ENCODE measurements at places on chromosomes 3 and 15. TPM values are rescaled to one million over a fixed set of nuclear protein-coding genes. Genes with fewer than 3 reads are reported as not detected.

- no peak for DNase-seq
Measured at GRCh38 chr15:83587091-83587490, 66.8 kb upstream of the ADAMTSL3 start.

DNA sequence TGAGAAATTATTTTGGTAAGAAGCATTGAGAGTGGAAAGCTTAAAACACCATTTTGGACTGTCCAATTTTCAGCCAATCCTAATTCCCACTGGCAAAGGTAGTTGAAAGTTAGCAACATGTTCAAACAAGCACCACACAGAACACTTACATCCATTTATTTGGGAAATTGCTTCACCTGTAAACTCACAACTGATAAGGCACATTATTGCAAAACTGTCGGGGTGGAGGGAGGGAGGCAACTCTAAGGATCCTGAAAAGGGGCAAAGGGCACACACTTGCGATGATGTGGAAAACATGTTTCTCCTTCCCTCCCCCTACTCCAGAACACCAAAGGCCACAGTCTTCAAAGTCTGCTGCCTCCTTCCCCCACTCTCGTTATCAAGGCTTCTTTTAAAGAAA lies 9.4 kb downstream of the TMEM41A start:
- no peak for DNase-seq

GRCh38 chr3:128994581-128995546 lies 988 bp upstream of the CFAP92 start:
- no peak for DNase-seq

GRCh38 chr3:114168150-114168549 lies 10.7 kb downstream of the DRD3 start:
- DNase-seq = no peak

- no peak for DNase-seq
Measured at GRCh38 chr3:171531716-171532115, 71.5 kb upstream of the TNIK start.

GRCh38 chr3:46303240-46303639 lies 50.7 kb upstream of the CCR2 start:
- no peak for DNase-seq

- no peak for DNase-seq
Measured at GRCh38 chr3:158127250-158128219, 17.6 kb downstream of the RSRC1 start.

- peak; percentile 54 for DNase-seq
Measured at GRCh38 chr3:161274691-161275298, 53.7 kb downstream of the NMD3 start.

DNA sequence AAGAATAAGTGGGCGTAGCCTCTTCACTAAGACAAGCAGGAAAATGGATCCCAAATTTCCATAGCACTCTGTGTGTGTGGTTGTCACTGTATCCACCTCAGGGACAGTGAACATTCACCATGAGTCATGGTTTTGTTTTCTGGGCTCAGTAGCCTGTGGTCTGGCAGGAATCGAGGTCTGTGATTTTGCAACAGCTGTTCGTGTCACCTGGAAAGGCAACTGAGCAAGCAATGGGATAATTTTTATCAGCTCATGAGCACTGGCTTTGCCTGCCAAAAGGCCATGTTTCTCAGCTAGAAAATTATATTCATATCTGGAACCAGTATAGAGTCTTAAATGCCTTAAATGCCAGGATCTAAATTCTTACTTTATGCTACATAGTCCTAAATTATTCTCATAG lies 60.9 kb downstream of the STRIT1 start:
- DNase-seq = peak; percentile 54

The HOMER2 gene
- total RNA-seq = 3.9 TPM

DNA sequence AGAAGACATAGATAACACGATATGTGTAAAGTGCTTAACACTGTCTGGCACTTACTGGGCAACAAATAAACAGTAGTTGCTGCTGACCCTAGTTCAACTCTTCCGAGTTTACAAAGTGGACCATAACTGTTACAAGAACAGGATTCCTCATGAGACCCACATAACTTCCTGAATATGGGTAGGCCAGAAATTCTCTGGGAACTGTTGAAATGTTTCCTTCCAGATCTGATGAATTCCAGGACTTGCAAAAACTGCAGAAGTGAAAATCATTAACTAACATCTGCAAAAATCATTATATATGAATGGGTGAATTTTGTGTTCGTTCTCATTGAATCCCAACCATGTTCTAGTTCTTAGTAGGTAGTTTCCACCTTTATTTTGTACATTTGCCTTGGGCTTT lies 181.7 kb upstream of the MME start:
- no peak for DNase-seq

GRCh38 chr3:90092994-90093393 lies 985.6 kb downstream of the EPHA3 start:
- no peak for DNase-seq

DNA sequence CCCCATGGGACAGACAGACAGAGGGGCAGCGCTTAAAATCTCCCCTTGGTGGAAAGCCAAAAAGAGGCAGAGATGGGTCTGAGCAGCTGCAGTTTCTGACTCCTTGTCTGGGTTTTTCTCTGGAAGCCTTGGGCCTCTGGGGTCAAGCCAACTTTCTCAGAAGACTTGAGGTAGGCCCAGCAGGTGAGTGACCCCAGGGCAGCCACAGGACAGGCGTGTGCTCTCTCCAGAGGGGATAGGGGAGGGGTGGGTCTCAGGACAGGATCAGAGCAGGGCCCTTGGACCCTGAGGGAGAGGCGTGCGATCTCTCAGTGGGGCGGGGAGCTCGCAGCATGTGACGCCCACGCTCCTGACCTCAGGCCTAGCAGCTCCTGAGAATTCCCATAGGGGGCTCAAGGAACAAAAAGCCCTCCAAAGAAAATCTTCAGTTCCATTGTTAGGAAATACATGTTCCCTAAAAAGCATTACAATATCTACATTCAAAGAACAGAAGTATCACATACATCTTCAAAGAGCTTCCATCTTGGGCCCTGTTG lies 34.6 kb upstream of the DUSP7 start:
- no peak for DNase-seq

GRCh38 chr3:13690636-13691035 lies 141.7 kb downstream of the FBLN2 start:
- no peak for DNase-seq

The FOXB1 gene
- total RNA-seq = not detected

- no peak for DNase-seq
Measured at GRCh38 chr3:127011270-127011992, 28.5 kb downstream of the PLXNA1 start.

DNA sequence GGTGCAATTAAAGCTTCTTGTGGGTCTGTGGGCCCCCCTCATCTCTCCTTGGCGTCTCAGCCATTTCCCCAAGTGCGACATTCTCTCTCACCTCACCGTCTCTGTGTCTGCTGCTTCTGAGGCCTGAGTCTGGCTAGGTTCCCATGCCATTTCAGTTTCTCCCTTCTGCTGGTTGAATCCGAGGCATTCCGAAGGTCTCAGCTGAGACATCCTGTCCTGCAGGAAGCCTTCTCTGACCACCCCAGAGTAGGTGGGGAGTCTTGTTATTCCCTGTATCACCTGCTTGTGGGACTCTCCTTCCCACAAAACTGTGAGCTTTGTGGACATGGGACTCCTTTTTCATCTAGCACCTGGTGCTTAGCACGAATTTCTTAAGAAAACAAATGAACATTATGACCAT lies 78.3 kb downstream of the ASB7 start:
- no peak for DNase-seq

The CCDC39 gene
- total RNA-seq = not detected

The SERPINI1 gene
- 6.5 TPM for total RNA-seq

- DNase-seq = peak; percentile 59
Measured at GRCh38 chr3:115814778-115815380, 191.6 kb downstream of the GAP43 start.

- DNase-seq = no peak
Measured at GRCh38 chr3:131141770-131142169, 115.1 kb downstream of the NEK11 start.

GRCh38 chr3:86986671-86987420 lies 4.1 kb downstream of the VGLL3 start:
- no peak for DNase-seq

The GRIP2 gene
- 0.34 TPM for total RNA-seq

The CD47 gene
- total RNA-seq = 42.5 TPM

- no peak for DNase-seq
Measured at GRCh38 chr3:89787979-89788378, 680.6 kb downstream of the EPHA3 start.

DNA sequence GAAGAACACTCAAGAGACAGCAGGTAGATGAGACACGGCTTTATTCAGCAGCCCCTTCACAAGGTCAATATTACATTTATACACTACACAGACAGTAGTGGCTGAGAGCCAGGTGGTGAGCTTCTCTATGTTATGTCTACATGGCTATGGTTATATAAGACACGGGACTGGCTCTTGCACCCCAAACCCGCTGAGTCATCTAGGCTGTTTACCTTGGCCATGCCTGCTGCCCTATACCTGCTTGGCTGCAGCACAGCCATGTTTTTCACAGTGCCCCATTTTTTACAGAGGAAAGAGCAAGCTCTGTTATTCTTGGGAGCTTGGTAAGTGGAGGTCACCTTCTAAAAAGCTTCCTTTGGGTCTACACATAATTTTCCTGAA lies 231.6 kb downstream of the IGSF11 start:
- no peak for DNase-seq

- no peak for DNase-seq
Measured at GRCh38 chr3:41507336-41508062, 308.2 kb downstream of the CTNNB1 start.

The ZDHHC3 gene
- total RNA-seq = 61.1 TPM

DNA sequence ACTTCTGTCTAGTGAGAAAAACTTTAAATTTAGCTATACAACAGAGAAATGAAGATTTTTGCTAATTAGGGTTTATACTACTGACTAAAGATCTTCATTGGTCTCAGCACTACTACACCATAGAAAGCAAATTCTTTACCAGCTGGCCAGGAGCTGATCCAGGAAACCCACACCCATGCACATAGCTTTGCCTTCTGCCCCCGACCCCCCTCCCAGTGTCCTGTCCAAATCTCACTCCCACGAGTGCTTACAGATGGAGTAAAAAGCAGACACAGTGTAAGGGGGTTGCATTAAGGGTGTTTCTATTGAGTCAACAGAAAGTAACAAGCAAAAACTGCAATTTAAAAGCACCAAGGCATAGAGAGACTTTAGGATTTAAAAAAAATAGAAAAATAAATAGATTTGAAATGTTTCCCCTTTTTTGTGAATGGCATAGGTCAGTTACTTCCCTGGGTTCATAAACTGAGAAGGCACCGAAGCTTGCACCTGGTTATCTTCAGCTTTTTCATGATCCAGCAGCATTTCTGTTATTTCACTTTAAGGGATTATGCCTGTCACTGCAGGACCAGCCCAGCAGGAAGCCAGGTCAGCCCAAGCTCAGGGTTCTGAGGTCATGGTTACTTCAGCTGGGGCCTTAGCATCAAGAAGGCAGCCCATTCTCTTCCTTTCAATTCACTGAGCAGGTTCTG lies 124.3 kb downstream of the CTNNB1 start:
- no peak for DNase-seq

- DNase-seq = no peak
Measured at GRCh38 chr3:27034255-27034654, 334.9 kb downstream of the NEK10 start.

- no peak for DNase-seq
Measured at GRCh38 chr3:72977060-72977808, 19.4 kb upstream of the PPP4R2 start.

The CCDC54 gene
- not detected for total RNA-seq

The KPNA4 gene
- total RNA-seq = 43.1 TPM

- no peak for DNase-seq
Measured at GRCh38 chr3:29515451-29515850, 234.6 kb downstream of the RBMS3 start.

The LRRC31 gene
- not detected for total RNA-seq

Data from HCT116 (cell line).